ENCODE measurements at places on chromosomes 13 and 19. TPM values are rescaled to one million over a fixed set of nuclear protein-coding genes. Genes with fewer than 3 reads are reported as not detected.

GRCh38 chr13:95023405-95023804, 277.8 kb downstream of the ABCC4 start:
- no peak for DNase-seq

- DNase-seq = no peak
Measured at GRCh38 chr19:29040292-29040691, 172.7 kb downstream of the UQCRFS1 start.

- peak; percentile 86 for DNase-seq
Measured at GRCh38 chr19:10388957-10389356, 8.6 kb upstream of the TYK2 start.

DNA sequence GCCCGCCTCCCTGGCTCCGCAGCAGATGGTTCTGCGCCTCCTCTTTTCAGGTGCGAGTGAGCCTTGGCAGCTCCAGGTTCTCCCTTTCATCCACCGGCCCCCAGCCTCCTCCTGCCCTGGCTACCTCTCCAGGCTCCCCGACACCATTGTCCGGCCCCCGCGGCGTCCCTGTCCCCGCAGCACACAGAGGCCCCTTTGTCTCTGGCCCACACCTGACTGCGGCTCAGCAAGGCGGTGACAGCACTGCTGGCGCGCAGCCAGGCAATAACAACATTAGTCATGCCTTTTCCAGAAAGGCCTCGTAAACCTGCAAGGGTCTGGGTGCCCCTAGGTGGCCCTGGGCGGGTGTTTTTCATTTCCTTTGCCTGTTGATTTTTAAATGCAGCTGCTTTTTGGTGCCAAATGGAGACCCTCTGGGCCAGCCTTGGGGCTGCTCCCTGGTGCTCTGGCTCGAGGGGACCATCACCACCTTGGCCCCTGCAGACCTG, 73.2 kb upstream of the MEDAG start:
- DNase-seq = peak; percentile 29

GRCh38 chr19:28294395-28294794, 918.6 kb downstream of the UQCRFS1 start:
- no peak for DNase-seq

GRCh38 chr13:81283561-81283960, 942.6 kb upstream of the SPRY2 start:
- DNase-seq = no peak

GRCh38 chr19:4277191-4277696, 1.8 kb upstream of the SHD start:
- DNase-seq = no peak

- no peak for DNase-seq
Measured at GRCh38 chr19:38707512-38708114, 36.7 kb downstream of the CAPN12 start.

DNA sequence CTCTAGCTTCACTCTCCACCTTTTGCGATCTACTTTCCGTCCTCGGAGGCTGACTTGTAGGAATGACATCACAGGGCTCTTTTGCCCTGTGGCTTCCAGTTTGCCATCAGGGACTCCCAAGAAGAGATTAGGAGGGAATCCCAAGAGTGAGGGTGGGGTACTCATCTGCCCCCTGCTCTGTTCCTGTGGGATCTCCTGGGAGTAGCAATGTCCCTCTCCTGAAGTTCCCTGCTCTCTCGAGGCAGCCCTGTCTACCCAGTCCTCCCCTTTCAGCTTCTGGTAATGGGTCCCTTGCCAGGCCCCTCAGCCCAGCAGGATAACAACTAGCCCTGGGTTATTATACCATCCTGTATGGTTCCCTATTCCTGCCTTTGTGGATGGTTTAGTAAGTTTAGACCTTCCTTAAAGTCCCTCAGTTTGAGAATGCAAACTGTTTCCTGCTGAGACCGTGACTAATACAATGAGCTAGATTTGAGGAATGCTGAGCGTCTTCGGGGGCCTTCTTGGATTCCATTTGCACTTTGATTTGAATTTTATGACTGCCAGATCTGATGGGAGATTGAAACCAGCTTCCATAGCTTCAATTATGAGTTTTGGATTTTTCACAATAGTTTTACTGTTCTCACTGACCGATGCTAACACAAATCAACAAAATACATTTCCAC, 73.7 kb upstream of the IPO5 start:
- no peak for DNase-seq

DNA sequence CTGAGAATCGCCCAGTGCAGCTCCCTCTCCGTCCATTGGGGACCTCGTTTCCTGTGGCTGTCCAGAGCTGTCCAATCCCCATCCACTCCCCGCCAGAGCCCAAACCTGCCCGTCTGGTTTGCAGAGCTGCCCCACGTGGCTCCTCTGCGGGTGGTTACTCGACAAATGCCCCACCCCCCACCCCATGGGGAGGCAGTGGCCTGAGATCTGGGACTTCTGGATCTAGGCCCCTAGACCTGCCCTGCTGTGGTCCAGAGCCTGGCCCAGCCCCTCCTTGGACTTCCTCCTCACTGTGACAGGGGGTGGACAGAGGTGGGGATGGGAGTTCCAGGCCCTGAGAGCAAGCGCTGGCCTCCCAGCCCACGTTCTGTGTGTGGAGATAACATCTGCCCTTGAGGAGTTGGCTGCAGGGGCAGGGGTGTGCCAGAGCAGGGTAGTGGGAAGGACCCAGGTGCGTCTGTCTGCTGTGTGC, 29.1 kb downstream of the PAK4 start:
- no peak for DNase-seq

DNA sequence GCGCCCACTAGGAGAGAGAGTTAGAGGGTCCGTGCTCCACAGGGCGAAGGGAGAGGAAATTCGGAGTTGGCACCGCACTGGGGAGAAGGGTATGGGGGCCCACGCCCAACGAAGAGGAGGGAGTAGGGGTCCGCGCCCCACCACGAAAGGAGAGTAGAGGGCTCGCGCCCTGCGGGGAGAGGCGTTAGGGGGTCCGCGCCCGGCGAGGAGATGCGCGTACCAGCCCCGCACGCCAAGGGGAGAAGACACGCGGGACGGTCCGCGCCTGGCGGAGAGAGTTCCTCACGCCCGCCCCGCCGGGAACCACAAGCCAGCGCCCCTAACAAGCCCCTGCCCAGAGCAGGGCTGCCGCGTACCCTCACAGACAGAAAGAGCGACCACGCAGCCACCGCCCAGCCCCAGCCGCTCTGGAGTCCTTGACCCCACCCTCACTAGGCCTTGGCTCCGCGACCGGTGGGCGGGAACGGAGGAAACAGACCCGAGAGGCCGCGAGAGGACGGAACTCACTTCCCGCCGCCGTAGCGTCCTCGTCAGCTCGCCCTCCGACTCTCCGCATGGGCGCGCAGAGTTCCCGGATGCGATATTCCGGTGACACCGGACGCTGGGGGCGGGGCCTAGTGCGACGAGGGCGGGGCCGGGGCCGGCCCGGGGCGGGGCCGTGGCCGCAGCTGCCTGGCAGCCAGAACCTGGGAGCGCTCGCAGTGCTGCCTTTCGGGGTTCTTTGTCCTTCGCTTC, 20.0 kb upstream of the ZSCAN18 start:
- no peak for DNase-seq

DNA sequence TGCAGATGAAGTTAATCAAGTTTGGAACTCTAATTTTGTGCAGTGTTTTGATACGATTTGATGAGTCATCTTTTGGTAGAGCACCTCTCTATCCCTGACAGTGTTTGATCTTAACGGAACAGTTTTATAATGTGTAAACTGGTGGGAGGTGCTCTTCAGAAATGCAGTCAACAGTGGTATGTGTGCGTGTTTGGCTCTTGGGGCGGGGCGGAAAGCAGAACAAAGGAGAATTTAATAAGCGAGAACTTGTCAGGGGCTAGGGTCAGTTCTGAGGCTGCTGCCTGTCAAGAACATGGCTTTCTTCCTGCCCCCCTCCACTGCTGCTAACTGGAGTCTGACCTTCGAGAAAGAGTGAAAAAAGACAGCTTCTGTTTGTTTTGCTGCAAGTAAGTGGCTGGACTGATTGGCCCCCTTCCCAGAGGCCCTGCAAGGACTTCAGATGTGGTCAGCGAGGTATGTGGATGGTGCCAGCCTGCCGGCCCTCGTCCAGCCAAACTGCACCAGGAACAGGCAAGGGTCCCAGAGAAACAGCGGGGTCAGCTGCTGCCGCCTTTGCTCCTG, 40.8 kb downstream of the BBC3 start:
- peak; percentile 34 for DNase-seq

GRCh38 chr13:30654430-30654829, 36.7 kb downstream of the USPL1 start:
- DNase-seq = peak; percentile 63

- peak; percentile 29 for DNase-seq
Measured at GRCh38 chr19:29843180-29844051, 31.6 kb downstream of the CCNE1 start.

DNA sequence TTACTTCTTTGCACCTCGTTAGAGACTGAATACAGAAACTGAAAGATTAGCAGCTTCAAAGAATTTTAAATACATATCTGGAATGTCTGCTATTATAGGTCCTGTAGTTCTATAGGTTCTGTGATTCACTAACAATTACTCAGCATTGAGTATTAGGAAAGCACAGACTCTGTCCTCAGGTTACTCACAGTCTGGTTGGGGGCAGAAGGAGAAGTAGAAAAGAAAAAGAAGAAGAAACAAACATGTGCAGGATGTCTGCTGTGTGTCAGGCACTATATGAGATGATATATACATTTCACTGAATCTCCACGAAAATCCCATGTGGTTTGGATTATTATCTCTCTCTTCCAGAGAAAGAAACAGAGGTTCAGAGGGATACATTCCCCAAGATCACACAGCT, 40.1 kb downstream of the SERTM1 start:
- no peak for DNase-seq

DNA sequence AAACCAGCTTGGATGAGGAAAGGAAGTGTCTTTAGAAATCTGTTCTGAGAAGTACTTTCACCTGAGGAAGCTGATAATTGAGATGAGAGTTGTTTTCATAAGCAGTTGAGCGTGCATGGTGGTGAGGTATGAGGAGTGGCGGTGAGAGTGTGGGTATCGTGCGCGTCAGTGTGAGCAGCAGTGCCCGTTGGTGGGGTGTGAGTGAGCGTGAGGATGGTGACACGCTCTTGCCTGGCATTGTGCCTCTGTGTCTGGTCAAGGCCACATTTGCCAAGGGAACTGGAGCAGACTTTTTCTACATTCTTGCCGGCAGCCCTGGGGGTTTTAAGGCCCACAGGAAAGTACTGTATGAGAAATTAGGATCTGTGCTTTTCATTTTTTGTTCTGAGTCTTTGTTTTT, 36.5 kb upstream of the TEX29 start:
- DNase-seq = no peak

- no peak for DNase-seq
Measured at GRCh38 chr13:89432997-89433396, 1761.8 kb downstream of the SLITRK5 start.

DNA sequence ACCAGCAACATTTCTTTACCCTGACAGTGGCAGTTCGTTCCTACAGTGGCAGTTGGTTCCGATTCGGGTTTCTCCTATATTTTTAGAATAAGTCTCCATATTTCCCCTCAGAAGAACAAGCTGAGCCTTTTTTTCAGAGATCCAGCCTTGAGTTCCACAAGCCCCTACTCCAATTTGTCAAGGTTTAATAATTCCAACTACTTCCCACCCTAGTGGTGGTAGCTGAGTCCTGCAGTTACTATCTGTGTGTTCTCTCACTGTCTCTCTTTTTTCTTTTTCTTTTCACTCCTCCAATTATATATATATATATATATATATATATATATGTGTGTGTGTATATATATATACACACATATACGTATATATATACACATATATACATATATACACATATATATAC, 1347.3 kb downstream of the PCDH9 start:
- DNase-seq = no peak

- DNase-seq = no peak
Measured at GRCh38 chr19:40339018-40339728, 9.0 kb downstream of the C19orf47 start.

GRCh38 chr13:34623331-34623730, 318.7 kb upstream of the NBEA start:
- DNase-seq = no peak

DNA sequence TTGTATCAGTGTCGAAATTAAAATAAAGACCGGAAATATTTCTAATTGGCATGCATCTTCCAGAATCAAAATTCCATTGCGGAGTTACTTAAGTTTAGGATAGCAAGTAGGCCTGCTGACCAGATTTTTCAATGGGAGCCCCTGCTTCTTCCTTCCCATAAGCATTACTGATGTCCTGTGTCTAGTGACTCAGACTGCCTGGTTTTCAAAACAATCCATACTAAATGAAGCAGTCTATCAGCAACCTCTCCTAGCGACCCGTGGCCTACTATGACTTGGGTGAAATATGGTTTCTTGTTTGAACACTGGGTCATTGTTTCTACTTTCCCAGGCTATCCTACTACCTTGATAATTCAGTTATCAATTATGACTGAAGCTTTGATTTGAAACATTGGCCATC, 571.6 kb downstream of the TBC1D4 start:
- no peak for DNase-seq

- no peak for DNase-seq
Measured at GRCh38 chr19:293436-294110, 2.4 kb upstream of the PLPP2 start.

DNA sequence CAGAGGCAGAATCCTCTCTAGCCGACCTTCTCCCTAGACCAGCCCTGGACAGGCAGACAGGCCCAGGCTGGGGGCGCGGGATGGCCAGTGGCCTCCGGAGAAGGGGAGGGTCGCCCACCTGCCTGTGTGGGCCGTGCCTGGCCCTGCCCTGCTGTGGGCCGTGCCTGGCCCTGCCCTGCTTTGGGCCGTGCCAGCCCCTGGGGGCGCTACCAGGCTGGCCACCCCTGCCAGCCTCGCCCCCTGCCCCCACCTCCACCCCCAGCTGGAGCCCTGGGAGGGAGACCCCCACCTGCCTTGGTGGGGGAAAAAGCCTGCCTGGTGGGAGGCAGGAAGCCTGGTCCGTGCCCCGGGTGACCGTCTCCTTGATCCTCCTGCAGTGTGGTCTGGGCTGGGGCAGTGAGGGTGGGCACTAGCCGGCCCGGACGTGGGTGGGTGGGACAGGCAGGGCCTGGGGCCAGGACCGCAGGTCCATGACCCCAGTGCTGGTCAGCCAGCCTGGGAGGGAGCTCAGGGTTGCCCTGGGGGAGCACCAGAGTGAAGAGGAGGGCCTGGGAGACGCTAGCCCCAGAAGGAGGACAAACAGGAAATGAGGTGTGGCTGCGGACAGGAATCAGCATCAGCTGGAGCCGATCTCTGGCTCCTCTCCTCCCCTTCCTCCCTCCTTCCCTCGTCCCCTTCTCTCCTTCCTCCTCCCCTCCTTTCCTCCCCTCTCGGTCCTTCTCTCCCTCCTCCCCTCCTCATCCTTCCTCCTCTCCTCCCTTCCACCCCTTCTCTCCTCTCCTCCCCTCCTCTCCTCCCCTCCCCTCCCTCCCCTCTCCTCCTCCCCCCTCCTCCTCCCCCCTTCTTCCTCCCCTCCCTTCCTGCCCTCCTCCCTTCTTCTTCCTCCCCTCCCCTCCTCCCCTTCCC, 5.1 kb upstream of the MKNK2 start:
- DNase-seq = peak; percentile 62

GRCh38 chr13:53104136-53104535, 75.5 kb downstream of the OLFM4 start:
- no peak for DNase-seq

GRCh38 chr19:5108123-5108596, 139.2 kb downstream of the KDM4B start:
- no peak for DNase-seq

The MEIS3 gene
- total RNA-seq = not detected

The CCDC8 gene
- total RNA-seq = not detected

The SIGLEC10 gene
- 0.92 TPM for total RNA-seq

The TEKTIP1 gene
- 9.4 TPM for total RNA-seq

The ESD gene
- total RNA-seq = 99.9 TPM

The CYP2B6 gene
- total RNA-seq = not detected

The ARHGEF7 gene
- total RNA-seq = 75.1 TPM

All from activated CD8-positive, alpha-beta T cell treated with anti-CD3 and anti-CD28 coated beads, Interleukin-2, amount 10 ng/mL, durations not matched to agents 7 days and 5 days (primary cell).